Left lung (tissue), 14 donors: ENCODE measurements at places on chromosomes 7 and 10. TPM values are rescaled to one million over a fixed set of nuclear protein-coding genes. Genes with fewer than 3 reads are reported as not detected.
A peak's percentile ranks its signal among the peaks of the same experiment; 100 is the strongest.

- DNase-seq: no peak
These were observed 574 bp downstream of the MARCHF5 start for GRCh38 chr10:92291616-92291865.

GRCh38 chr7:7122033-7122478 is 60.3 kb upstream of the C1GALT1 start:
- DNase-seq: no peak

DNA sequence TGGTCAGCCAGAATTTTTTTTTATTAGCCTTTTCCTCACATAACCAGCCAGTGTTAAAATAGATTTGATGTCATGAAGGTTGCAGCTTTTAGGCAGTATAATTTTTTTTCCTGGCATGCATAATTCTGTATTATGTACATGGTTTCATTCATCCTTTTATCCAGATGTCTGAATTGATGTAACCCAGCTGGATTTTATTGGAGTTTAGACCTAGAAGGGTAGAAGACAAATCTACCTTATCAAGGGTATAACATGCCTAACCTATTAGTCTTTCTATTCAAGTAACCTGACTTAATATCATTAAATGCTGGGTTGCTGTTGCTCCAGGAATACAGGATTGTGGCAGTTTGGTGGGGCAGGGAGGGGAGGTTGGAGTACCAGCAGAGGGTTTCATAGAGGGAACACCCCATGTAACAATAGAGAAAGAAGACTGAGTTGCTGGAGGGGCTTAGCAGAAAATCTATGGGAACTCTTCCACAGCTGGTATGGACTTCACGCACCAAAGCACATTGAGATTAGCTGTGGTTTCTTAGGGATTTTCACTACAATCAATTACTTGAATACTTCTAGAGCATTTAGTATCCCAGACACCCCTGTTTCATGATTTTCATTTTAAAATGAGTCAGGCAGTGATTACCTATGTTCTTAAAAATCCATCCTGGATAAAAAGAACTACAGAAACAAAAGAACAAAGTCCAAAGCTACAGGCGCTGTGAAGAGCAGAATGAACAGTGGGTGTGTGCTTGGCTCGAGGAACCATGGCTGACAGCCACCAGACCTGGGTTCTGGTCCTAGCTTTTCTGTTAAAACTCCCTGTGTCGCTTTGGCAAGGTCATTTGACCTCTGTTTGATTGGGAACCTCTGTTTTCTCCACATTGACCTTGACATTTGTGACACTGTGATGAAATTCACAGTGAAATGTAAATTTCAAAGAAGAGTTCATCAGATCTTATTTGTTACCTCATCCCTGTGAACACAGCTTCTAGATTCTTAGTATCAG is 93.5 kb downstream of the CREM start:
- no peak for DNase-seq

DNA sequence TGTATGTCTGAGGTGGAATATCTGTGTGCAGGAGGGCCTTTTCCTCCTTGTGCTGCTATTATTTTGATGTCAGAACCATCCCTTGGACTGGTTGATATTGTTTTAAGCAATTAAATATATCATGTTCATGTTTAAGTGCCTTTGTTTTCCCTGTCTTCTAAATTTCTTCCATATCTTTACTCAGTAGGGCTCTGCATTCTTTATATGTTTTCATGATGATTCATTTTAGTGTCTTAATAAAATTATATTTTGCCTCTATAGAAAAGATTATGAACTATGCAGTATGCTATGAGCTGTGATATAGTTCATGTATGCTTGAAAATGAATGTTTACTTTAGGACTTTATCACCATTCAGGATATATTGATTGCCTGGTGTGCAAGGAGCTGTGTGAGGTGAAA is 34.8 kb downstream of the AHR start:
- DNase-seq: no peak

GRCh38 chr7:68963552-68963951 is 634.7 kb upstream of the AUTS2 start:
- DNase-seq: no peak

- DNase-seq: no peak
These were observed 58.7 kb downstream of the PON1 start for GRCh38 chr7:95265634-95266033.

DNA sequence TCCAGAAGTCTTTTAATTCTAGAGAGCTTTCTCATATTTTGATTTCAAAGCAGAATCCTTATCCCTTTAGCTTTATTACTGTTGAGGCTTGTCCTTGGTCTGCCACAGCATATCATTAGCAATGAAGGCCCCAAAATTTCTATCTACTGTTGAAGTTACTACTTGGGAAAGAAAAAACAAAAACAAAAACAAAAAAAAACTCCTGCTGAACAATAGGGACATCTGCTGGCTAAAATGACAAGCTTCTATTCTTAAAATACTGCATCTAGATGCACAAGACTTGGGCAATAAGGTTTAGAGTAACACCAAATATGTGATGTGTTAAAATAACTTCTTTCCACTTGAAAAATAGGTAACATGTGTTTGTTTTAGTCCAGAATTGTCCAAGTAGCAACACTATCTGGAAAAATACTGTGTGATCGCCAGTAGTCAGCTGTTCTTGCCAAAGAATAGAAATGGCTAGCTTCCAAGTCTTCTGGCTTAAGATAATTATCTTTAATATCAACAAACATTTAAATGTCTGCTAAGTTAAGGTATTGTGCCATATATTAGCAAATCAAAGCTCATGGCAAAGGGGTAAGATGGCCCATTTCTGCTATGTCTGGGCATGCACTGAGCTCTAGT is 3.8 kb upstream of the DMTF1 start:
- DNase-seq: peak; percentile 36

DNA sequence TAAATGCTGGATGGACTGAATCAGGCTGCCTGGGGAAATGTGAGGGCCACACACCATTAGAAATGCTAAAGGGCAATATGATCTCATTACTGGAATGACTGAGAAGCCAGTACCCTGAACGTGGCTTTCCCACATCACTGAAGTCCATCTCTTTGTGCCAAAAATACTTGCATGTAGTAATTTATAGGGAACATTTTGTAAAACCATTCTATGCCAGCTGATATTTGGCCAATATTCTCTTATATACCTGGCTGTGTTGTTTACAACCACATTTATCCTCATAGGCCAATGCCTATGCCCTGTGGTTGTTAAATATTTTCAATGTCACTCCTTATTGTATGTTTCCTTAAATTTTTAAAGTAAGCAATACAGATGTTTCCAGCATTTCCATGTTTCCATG is 111.6 kb downstream of the C10orf90 start:
- no peak for DNase-seq

DNA sequence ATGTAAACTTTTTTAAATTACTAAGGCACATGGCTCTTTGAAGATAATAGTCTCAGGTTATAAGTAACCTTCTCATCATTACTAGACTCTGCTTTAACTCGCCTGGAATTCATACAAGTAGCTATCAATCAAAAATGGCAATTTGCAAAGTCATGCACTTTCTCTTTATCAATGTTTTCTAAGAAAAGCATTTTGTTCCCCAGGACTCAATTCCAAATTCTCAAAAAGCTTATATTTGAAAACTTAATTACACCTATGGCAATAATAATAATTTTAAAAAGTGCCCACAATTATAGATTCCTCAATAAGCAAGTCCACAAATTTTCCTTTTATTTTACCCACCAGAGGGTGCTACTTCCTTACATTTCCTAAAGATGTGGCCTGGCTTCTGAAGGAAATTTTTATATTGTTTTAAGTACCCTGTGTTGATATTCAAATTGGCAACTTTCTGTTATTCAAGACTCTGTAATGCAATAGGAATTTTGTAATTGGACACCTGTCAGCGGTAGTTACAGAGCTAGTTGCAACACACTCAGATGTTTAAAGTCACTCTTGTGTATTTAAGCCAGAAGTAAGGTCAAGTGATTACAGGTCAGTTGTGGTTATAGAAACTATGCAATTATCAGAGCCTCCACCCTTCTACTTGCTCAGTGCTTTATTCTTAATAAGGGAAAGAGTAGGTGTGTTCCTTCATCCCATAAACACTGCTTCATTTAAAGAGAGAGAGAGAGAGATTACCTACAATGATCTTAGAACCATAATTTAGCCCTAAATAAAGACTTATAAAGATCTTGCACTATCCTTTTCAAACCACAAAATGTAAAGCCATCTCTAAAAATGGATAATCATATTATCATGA is 47.1 kb upstream of the HYAL4 start:
- no peak for DNase-seq

- no peak for DNase-seq
These were observed 1188.3 kb upstream of the SORCS1 start for GRCh38 chr10:108352771-108353170.

- DNase-seq: no peak
These were observed 73.3 kb upstream of the CACNB2 start for GRCh38 chr10:18066947-18067346.

GRCh38 chr7:95395755-95396135 is 430 bp downstream of the PON3 start:
- DNase-seq: no peak

- DNase-seq: no peak
These were observed 1011.2 kb upstream of the GHITM start for GRCh38 chr10:83127942-83128575.

DNA sequence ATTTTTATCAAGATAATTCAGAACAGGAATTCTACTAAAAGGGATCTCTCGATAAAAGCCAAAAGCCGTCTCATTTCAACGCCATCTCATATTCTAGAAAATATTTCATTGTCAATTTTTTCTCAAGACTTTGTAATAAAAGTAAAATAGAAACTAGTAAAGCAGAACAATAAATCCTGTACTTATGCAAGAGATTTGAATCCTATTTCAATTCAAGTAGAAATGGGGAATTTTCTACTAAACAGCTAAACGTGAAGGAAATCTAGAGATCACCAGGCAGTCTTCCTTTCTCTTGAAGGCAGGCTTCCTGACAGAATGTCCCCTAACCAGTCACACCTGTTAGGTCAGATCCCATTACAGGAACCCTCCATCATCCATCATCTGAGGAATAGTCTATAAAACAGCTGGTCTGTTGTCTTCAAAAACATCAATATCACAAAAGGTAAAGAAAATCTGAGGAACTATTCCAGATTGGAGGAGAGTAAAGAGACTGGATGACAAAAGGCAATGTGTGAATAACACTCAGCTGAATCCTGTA is 23.7 kb downstream of the USP6NL start:
- DNase-seq: no peak

DNA sequence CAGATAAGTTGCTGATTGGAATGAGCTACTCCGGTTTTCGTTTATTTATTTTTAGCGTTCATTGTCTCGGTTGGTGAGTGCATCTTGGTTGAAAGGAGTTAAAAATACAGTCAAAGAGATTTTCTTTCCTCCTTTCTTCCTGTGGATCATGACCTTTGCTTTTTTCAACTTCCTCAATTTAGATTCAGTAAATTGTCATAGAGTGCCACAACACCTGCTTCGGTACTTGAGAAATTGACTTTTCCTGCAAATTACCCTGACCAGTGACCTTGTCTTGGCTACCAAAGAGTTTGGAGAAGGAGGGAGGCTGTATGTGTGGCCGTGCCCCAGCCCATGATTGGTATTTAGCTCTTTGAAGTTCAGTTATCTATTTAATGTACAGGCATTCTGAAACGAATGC is 128.7 kb downstream of the FAM204A start:
- DNase-seq: no peak

DNA sequence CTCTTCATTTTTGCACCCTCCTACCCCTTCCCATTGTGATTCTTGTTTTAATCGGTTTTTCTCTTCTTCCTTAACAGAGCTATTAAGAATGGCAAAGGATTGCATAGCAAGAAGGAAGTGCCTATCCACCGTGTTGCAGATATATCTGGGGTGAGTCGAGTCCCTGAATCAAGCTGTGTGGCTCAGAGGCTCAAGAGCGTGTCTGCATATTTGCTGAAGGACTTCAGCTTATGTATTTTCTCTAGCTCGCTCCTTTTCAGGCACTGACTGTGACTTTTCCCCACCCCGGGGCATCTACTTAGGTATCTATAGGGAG is 126.6 kb downstream of the LRRC4 start:
- DNase-seq: no peak

DNA sequence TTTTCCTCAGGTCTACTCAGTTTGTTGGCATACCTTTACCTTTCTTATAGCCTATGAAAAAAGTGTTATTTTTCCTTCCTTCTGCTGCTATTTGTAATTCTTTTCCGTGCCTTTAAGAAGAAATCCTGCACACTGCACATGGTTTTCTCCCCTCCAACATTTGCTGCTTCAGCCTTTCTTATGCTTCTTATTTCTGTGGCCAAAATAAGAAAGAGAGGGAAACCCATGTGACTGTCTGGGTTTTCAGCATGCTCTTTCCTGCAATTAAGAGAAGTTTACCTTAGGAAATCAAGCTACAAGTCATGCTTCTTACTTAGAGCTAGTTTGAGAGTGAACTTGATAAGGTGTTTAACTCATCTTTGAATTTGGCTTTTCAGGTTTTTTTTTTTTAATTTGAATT is 11.0 kb downstream of the TBC1D12 start:
- DNase-seq: no peak

The LARP4B gene
- 55.0 TPM for polyA plus RNA-seq

The PNLIPRP1 gene
- not detected for polyA plus RNA-seq

The ZNF804B gene
- 0.05 TPM for polyA plus RNA-seq

The COL28A1 gene
- polyA plus RNA-seq: 2.2 TPM

The MOGAT3 gene
- 0.11 TPM for polyA plus RNA-seq

The OR9A2 gene
- not detected for polyA plus RNA-seq

The HIF1AN gene
- polyA plus RNA-seq: 35.8 TPM

The HMX2 gene
- not detected for polyA plus RNA-seq
